ENCODE measurements at places on chromosomes 6 and 20.

- DNase-seq = no peak
Observed at GRCh38 chr6:33142501-33143070, 49.7 kb downstream of the COL11A2 start.

DNA sequence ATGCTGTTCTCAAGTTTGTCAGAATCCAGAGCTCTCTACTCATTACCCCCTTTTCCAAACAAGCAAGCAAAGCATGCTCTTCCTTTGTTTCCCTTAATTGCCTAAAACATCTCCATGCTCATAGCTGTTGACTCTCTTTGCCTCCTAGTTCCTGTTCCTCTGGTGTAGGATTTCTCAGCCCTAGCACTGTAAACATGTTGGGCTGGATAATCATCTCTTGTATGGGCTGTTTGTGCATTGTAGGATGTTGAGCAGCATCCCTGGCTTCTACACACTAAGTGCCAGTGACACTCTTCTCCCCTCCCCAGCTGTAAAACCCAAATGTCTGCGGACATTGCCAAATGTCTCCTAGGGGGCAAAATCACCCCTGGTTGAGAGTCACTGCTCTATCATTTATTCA lies 14.0 kb downstream of the PPARD start:
- no peak for DNase-seq

DNA sequence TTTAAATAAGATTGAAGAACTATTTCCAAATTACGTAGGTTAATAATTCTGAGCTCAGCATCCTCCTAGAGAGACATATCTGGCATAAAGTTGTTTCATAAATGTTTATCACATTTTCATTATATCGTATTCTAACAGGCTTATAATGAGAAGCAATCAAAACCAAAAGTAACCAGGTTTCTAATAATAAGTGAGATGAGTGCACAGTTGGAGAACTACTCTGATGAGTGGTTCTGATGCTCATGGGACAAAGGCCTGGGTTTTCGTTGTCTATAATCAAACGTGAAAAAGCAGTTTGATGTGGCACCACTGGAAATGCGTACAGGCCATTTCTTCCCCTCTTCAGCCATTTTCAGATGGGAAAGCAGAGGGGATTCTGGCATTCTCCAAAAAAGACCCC lies 4.7 kb upstream of the SERPINB6 start:
- DNase-seq = no peak

GRCh38 chr6:39068391-39068790 lies 19.8 kb downstream of the GLP1R start:
- DNase-seq = no peak

DNA sequence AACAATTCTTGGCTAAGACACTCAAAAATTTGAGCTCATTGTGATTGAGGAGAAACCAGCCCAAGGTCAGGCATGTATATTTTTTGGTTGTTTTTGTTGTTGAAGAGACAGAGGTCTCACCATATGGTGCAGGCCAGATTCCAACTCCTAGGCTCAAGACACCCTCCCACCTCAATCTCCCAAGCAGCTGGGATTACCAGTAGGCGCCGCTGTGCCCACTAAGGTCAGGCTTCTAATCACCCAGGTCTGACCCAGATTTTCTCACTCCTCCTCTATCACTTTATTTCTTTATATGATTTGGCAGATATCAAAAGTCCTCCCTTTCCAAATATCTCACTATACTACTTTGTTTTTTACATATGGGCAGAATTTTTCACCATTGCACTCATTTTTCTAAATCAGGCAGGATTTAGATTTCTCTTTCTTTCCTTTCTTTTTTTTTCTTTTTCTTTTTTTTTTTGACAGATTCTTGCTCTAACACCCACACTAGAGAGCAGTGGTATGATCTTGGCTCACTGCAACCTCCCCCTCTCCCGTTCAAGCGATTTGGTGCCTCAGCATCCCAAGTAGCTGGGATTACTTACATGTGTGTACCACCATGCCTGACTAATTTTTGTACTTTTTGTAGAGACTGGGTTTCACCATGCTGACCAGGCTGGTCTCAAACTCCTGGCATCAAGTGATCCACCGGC lies 1.7 kb upstream of the C6orf141 start:
- no peak for DNase-seq

GRCh38 chr20:39019805-39020325 lies 57.7 kb downstream of the DHX35 start:
- DNase-seq = no peak

- DNase-seq = no peak
Observed at GRCh38 chr6:132003516-132004178, 52.5 kb upstream of the CCN2 start.
